ENCODE measurements at places on chromosomes 7 and 10.

DNA sequence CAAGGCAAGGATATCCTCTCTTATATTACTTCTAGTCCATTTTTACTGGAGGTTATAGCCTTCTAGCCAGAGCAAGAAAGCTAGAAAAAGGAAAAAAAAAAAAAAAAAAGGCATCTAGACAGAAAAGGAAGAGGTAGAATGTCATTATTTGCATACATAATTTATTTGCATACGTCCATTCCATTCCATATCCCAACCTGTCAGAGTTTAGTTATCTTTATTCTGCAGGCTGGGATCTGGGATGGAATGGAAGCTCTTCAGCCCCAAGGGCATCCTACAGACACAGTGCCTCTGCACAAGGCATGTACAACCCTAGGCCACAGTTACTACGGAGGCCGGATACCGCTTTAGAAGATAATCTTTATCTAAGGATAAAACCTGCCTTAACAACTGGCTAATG lies 9.6 kb downstream of the CH25H start:
- no peak for DNase-seq

DNA sequence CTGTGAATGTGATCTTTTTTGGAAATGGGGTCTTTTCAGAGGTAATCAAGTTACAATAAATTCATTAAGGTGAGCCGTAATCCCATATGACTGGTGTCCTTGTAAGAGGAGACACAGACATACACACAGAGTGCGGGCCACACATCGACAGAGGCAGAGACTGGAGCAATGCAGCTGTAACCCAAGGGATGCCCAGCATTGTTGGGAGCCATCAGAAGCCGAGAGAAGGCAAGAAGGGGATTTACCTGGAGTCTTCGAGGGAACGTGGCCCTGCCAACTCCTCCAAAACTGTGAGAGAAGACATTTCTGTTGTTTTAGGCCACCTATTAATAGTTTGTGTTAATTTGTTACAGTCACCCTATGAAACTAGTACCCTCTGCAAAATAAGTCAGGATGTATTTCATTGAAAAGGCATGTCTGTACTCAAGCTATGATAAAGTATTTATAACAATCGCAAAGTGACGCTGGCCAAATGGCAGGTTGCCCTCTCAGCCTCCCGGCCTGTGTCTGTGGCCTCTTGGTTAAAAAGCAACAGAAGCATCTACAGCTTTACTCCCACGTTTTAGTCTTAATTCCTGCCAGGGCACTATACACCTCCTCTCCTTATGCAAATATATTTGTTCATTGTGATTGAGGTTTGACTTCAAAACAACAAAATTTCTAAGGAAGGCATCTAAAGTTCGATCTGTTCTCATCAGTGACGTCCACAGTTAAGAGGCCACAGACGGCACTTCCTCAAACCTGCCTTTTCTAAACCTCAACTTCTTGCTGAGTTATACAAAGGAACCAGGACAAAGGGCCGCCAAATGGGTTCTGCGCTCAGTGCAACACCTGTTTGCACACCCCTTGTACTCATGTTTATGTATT lies 46.8 kb downstream of the HIPK2 start:
- no peak for DNase-seq

DNA sequence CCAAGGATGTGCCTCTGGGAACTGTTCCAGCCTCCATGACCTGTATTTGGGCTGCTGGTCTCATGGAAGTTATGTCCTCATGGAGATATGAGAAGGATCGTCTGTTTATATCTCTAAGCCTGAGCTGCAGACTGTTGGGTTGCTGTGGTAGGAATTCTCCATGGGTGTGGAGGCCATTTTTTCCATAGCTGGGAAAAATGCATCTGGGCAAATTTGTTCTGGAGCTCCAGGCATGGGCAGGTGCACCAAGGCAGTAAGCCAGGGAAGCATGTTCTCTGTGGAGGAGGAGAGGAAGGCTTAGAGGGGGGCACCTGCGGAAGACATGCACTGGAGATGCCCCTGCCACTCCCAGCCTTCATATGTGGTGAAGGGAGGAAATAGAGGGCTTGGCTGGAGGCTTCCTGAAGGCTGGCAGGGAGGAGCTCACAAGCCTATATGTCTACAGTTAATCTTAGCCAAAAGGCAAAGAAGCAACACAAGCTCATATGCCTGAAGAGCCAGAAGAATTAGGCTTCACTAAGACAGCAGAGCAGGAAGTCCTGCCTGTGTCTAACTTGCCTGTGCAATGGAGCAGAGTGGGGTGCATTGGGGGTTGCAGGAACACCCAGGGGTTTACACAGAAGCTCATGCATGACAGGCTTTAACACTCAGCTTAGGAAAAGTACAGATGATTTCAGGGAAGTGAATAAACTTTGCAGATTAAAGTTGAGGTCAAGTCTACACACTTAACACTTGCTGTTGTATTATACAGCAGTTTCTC lies 35.1 kb upstream of the CXCL12 start:
- DNase-seq, result no peak

- no peak for DNase-seq
These were observed 17.3 kb downstream of the TMEM72 start for GRCh38 chr10:44928462-44928861.

GRCh38 chr7:153193144-153193595 lies 433.6 kb downstream of the ACTR3B start:
- DNase-seq, result peak; percentile 31

DNA sequence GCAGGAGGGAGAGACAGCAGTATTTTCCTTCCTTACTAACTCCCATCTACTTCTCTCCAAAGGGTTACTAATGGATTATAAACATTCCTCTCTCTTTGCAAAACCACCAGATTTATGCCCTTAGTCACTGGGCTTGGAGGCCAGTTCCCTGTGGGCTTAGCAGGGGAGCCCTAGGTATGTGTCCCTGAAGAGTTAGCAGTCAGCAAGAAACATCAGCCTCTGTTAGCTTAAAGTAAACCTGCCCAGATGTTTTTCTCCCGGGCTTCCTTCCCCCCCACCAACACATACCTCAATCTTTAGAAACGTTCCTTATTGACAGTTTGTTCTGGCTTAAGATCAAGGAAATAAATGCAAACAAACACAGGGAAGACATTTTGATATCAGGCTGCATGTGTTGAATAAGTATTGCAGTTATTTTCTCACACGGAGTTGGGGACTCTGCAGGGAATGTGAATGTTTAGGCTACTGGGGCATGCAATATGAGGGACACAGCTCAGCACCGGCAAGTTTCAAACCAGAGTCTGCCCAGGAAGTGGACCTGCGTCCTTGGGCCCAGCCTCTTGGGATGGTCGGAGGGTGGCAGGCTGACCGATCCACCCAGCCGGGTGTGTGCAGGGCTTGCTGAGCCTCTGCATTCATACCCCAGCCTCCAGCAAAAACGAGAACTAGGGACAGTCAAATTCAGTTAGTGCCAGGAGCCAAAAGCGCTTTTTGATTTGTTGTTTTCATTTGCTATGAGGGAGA lies 252.0 kb upstream of the GRB10 start:
- peak; percentile 89 for DNase-seq

GRCh38 chr7:134908289-134908688 lies 78.0 kb upstream of the AGBL3 start:
- no peak for DNase-seq

GRCh38 chr7:1232623-1233332 lies at the start of gene UNCX:
Gene UNCX (plus strand): TSS chr7:1232872. CDS start chr7:1233018, 146 bp downstream.
- no peak for DNase-seq

GRCh38 chr7:27032839-27033238 lies 63.0 kb downstream of the HOXA1 start:
- DNase-seq, result no peak

DNA sequence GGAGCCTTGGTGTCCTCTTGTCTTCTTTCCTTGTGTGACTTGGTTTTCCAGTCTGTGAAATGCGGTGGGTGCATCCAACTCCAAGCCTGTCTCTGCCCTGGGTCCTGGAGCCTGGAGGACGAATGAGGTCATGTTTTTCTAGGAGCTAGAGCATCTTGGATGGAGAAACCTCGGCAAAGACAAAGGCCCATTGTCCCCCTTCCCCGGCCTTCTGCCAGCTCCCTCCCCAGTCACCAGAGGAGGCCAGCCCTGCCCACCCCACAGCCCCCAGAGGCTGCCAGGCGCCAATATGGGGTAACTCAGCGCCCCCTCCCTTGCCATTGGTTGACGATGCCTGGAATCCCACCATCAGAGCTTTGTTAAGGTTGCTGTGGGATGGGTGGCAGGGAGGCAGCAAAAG lies 40.4 kb downstream of the KCTD7 start:
- no peak for DNase-seq
